Naive thymus-derived CD8-positive, alpha-beta T cell (primary cell): ENCODE measurements at places on chromosomes 1 and 21. TPM values are rescaled to one million over a fixed set of nuclear protein-coding genes. Genes with fewer than 3 reads are reported as not detected.
A peak's percentile ranks its signal among the peaks of the same experiment; 100 is the strongest.

The FAM72B gene
- not detected for polyA plus RNA-seq

The SLC30A10 gene
- not detected for polyA plus RNA-seq

DNA sequence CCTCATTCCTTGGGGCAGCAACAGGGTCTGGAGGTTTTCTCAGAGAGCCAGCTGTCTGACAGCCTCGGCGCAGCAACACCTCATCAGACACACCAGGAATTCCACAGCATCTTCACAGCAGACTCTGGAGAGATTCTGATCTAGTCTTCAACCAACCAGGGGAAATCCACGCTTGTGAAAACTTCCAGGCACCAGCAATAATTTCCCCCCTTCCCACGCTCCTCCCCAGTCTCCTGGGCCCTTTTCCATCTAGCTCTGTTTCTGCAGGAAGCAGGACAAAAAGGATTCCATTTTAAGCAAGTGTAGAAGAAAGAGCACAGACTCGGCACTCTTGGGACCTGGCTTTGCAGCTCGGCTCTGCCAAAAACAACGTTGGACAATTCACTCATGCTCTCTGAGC, 44.3 kb upstream of the CAPZB start:
- DNase-seq: no peak

- DNase-seq: peak; percentile 29
These were observed 77.8 kb downstream of the BACH1 start for GRCh38 chr21:29376556-29376955.

The GBP4 gene
- polyA plus RNA-seq: 32.3 TPM

GRCh38 chr21:43188181-43188580, 19.4 kb downstream of the CRYAA start:
- DNase-seq: no peak

The KCNE2 gene
- polyA plus RNA-seq: 0.67 TPM

DNA sequence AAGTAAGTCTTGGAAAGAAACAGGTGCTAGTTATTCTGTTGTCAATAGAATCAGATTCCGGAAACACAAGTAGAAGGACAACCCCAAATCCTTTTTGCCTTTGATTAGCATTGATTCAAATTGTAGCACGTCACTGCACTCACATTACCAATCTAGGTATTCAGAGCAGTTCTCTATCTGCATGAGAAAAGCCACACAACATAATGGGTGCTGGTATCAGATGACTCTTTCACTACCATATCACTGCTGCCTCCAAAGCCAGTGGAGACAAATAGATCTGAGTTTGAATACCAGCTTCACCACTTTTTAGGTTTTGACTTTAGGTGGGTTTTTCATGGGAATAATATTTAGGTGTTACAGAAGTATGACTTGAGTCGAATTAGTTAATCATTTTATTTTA, 38.9 kb downstream of the RTCA start:
- no peak for DNase-seq

DNA sequence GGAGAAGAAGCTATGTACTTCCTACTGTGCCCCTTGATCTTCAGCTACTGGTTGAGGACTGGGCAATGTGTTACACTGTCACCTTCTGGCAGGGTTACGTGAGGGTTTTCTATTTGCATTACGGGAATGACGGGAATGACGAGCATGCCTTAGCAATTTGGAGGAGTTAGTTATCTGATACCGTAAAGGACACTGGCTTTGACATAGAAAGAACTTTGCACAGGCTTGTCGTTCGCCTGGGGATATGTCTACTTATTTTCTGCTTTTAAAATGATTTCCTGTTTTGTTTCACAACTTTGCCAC, 19.8 kb upstream of the ACBD6 start:
- DNase-seq: no peak

The MAP3K7CL gene
- polyA plus RNA-seq: 2.6 TPM

The OLFML3 gene
- polyA plus RNA-seq: not detected

The ZNF683 gene
- 3.1 TPM for polyA plus RNA-seq

GRCh38 chr1:218426343-218426657, 81.2 kb downstream of the TGFB2 start:
- DNase-seq: no peak

- DNase-seq: no peak
These were observed 4.8 kb downstream of the SLC27A3 start for GRCh38 chr1:153779781-153780541.

The RAB7B gene
- not detected for polyA plus RNA-seq

The MYBPH gene
- not detected for polyA plus RNA-seq

DNA sequence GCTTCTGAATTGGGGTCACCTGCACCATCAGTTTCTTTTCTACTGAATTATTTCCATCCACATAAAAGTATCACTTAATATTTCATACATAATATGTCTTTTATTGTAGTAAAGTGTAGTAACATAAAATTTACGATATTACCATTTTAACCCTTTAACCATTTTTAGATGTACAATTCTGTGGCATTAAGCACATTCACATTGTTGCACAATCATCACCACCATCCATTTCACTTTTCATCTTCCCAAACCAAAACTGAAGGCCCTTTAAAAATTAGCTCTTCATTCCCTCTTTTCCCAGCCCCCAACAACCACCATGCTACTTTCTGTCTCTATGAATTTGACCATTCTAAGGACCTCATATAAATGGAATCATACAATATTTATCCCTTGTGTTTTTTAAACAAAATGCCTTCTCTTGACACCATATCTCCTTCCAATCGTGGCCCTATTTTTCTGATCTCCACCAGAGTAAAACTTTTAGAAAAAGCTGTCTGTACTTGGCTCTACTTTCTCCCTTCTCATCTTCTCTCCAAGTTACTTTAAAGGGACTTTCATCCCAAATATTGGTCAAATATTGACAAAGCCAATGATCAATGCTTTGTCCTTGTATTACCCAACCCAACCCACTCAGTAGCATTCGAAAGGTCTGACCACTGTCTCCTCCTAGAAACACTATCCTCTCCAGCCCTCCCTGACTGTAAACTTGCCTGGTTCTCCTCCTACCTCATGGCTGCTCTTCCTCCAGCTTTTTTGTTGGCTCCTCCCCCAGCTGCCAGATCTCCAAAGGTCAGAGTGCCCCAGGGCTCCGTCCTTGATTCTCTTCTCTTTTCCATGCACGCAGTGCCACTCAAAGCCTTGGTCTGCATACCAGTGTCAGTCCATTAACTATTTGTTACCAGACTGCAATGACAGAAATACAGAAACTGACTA, 44.7 kb downstream of the SLC30A10 start:
- no peak for DNase-seq

- no peak for DNase-seq
These were observed 1467.0 kb upstream of the B3GALT2 start for GRCh38 chr1:194653385-194653784.

The LHX4 gene
- 0.09 TPM for polyA plus RNA-seq

The FOXD2 gene
- polyA plus RNA-seq: not detected

GRCh38 chr1:58854576-58854975, 70.7 kb upstream of the JUN start:
- DNase-seq: peak; percentile 15

DNA sequence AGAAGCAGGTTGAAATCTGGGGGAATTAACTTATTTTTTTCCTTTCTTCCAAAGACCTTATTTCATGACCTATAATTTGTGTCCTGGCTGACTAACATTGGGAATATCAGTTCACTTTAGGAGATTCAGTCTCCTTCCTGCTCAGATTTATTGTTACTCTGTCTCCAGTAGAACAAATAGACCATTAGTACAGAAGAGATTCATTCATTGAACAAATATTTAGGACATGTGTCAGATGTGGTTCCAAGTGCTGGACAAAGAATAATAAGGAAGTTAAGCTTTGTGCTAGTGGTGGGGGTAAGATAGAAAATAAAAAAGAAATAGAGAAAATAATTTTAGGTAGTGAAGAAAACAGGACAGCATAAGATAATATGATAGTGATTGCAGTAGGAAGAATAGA, 20.3 kb downstream of the ZMYM4 start:
- DNase-seq: no peak

DNA sequence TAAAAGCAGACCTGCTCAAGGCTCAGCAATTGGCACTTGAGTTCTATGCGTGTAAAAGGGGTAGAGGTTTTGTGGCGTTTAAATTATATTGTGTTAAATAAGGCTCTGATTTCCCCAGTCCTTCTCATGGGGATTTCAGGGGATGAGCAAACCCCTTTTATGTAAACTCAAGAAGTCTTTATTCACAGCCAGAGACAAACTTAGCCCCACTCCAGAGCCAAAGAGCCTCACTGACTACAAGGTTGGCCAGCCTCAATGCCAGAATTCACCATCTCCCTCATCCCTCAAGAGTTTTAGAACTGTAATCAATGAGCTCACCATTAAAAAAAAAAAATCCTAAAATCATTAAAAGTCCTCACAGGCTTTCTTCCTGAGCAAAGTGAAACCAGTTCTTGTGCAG, 107.8 kb downstream of the SLC30A10 start:
- no peak for DNase-seq

GRCh38 chr21:35428001-35428320, 378.9 kb upstream of the RUNX1 start:
- no peak for DNase-seq
